Activated CD4-positive, alpha-beta T cell treated with anti-CD3 and anti-CD28 coated beads, Interleukin-2, amount 10 ng/mL, durations not matched to agents 24 days and 14 days (primary cell): ENCODE measurements at places on chromosomes 2 and 18. TPM values are rescaled to one million over a fixed set of nuclear protein-coding genes. Genes with fewer than 3 reads are reported as not detected.

The FBXO48 gene
- 1.2 TPM in 2 replicates for total RNA-seq

The PCARE gene
- not detected in 2 replicates for total RNA-seq

The PLEKHH2 gene
- 0.52 and 0.65 TPM in 2 replicates for total RNA-seq

The MYOM1 gene
- total RNA-seq: 0.75 and 1.3 TPM in 2 replicates

The RUFY4 gene
- 0.52 and 1.8 TPM in 2 replicates for total RNA-seq

The GCG gene
- total RNA-seq: not detected in 2 replicates

The FAM117B gene
- 14.5 TPM in 2 replicates for total RNA-seq

The TRIM54 gene
- total RNA-seq: 0.33 and 0.47 TPM in 2 replicates

DNA sequence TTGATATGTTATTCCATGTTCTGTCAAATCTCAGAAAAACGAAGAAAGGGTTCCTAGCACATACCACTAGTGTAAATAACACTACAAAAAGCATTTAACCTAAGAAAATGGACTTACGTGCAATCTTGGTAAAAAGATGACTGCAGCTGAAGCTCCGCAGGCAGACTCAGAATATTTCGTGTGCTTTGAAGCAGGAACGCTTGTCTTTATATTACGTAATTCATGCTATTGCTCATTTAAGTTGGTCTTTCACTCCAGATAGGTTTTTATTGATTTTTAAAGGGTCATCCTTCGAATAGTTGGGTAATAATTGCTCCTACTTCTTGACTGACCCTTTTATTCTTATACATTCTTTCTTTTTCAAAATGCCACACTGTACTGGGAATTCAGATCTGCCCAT lies 44.0 kb downstream of the ID2 start:
- no peak for DNase-seq
- H3K27me3 ChIP-seq: no peaks in the 10 kb centered on the region
- H3K36me3 ChIP-seq: peaks cover 9% of the 10 kb centered on the region
- H3K27ac ChIP-seq: no peak overlapping the region
- peaks cover 2% of the 10 kb centered on the region for H3K4me1 ChIP-seq
- no peak overlapping the region for H3K4me3 ChIP-seq

DNA sequence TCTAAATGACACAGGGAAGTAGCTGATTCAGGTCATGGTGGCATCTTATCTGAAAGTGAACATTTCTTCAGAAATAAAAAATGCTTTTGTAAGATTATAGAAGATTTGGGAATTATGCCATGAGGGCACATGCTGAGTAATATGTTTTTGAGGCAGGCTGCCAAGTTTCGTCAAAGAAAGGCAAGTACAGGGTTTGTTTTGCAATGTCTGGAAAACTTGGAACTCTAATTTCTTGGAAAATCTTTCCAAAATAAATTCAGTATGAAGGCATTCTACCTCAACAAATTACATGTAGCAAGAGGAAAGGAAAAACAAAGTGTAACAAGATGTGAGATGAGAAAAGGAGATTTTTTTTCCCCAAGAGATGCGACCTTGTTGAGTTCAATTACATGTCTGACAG lies 167.7 kb downstream of the PLCL1 start:
- peaks cover 6% of the 10 kb centered on the region for H3K4me1 ChIP-seq
- no peak for DNase-seq
- no peak overlapping the region for H3K27ac ChIP-seq
- H3K36me3 ChIP-seq: no peaks in the 10 kb centered on the region
- H3K4me3 ChIP-seq: no peak overlapping the region

DNA sequence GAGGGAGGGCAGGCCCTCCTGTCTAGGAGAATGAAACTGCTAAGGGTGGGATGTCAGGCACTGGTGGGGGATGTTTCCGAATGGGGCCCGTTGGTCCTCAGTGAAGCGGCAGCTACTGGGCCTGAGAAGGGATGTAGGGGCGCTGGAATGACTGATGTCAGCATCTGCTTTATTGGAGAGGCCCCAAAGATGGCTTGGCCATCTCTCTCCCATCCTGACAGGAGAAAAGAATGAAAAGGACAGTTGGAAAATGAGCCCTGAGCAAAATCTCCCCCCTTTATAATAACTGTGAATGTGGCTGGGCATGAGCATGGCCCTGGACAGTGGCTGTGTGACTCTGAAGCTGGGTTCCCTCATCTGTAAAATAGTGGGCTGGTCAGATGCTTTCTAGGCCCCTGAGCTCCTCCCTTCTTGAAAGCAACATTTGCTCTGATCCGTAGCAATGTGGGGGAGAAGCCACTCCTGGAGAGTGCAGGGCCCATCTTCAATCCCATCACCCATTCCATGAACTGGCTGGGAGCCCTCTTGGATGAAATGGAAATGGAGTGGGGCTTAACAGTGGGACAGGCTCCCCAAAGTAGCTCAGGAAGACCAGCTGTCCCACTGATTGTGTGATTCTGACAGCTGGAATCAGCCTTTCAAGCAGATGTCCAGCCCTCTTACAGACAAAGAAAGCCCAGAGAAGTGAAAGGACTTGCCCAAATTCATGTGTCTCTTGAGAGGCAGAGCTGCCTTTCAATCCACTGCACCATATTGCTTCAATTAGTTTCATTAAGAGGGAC lies 232.7 kb upstream of the SMAD2 start:
- no peak for DNase-seq
- no peak overlapping the region for H3K4me3 ChIP-seq

GRCh38 chr2:28452534-28453081 lies 43.3 kb upstream of the PLB1 start:
- peak overlapping the region; percentile 40 for H3K27ac ChIP-seq
- peak; percentile 94 for DNase-seq
- peaks cover 42% of the 10 kb centered on the region for H3K4me1 ChIP-seq
- H3K36me3 ChIP-seq: no peaks in the 10 kb centered on the region
- H3K27me3 ChIP-seq: no peaks in the 10 kb centered on the region

DNA sequence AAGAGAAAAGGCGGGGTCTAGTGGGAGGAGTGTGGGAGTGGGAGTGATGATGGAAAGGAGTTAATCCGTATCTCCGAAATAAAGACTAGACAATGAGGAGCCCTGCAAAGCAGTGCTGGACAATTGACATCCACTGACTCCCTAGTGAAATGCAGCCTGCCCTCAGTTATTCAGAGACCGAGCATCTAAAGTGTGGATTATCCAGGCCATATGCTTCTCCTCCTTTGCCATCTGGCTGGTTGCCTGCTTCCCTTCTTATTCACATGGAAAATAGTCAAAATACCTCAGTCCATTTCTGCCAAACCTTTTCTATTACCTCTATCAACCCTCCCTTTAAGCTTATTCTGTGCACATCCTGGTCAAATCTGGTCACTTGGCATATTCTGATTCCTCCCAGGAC lies 288.8 kb upstream of the SIX3 start:
- no peak overlapping the region for H3K4me3 ChIP-seq
- no peaks in the 10 kb centered on the region for H3K36me3 ChIP-seq
- DNase-seq: no peak
- no peaks in the 10 kb centered on the region for H3K27me3 ChIP-seq

DNA sequence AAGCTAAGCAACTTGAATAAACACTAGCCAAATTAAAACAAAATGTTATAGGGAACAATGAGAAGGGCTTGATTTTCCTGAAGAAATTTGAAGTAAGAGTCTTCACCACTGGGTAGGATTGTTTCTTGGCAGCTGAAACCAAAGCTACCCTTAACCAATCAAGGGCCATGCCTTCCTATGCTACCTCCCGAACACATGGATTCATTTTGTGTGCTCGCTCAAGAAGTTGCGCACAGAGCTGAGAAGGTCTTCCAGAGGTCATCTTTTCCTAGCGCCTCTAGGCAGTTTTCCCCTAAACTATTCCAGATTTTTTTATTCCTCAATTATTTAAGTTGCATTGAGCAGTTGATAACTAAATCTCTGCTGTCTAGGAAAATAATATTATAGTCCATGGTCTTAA lies 264.6 kb downstream of the RBM43 start:
- no peaks in the 10 kb centered on the region for H3K4me1 ChIP-seq
- peaks cover 2% of the 10 kb centered on the region for H3K27me3 ChIP-seq
- H3K36me3 ChIP-seq: no peaks in the 10 kb centered on the region
- H3K27ac ChIP-seq: no peak overlapping the region
- DNase-seq: no peak

DNA sequence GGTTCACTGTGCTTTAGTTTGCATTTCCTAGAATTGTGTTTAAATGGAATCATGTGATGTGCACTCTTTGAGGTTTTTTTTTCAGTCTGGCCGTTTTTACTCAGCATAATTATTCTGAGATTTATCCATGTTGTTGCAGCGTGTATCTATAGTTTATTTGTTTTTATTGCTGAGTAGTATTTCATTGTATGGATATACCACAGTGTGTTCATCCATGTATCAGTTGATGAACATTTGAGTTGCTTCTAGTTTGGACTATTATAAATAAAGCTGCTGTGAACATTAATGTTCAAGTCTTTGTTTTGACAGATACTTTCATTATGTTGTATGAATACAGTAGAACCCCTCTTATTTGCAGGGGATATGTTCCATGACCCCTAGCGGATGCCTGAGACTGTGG lies 39.1 kb downstream of the TRAF3IP1 start:
- DNase-seq: no peak
- no peaks in the 10 kb centered on the region for H3K27me3 ChIP-seq
- H3K4me1 ChIP-seq: peaks cover 19% of the 10 kb centered on the region
- H3K27ac ChIP-seq: no peak overlapping the region
- H3K4me3 ChIP-seq: no peak overlapping the region
- peaks cover 2% of the 10 kb centered on the region for H3K36me3 ChIP-seq

DNA sequence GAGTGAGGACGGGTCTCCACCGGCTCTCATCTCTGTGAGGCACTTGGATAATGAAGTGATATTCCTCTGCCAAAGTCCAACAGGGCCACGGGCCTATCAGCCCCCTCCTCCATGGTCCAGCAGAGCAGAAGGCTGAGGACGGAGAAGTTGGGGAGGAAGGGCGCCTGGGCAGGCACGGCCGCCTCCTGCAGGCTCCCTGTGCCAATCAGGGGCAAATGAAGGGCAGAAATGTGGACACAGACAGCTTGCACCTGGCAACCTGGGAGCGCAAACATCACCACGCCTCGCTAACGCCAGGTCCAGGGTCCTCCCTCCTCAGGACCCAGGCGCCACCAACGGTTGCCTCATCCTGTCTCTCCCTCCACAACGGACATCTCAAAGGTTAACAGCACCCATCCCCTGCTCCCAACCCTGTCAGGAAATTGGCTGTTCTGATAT lies 24.3 kb downstream of the SMAD7 start:
- no peaks in the 10 kb centered on the region for H3K27me3 ChIP-seq
- peaks cover 33% of the 10 kb centered on the region for H3K36me3 ChIP-seq
- H3K4me1 ChIP-seq: peaks cover 81% of the 10 kb centered on the region
- DNase-seq: no peak
- H3K4me3 ChIP-seq: peak overlapping the region; percentile 22
- H3K27ac ChIP-seq: peak overlapping the region; percentile 57

- H3K36me3 ChIP-seq: peaks cover 71% of the 10 kb centered on the region
- H3K27me3 ChIP-seq: no peaks in the 10 kb centered on the region
- no peak overlapping the region for H3K4me3 ChIP-seq
- peak overlapping the region; percentile 19 for H3K27ac ChIP-seq
- peaks cover 52% of the 10 kb centered on the region for H3K4me1 ChIP-seq
- DNase-seq: no peak
These were observed 10.7 kb downstream of the BABAM2 start for GRCh38 chr2:27901234-27901633.

GRCh38 chr2:11175293-11175795 lies 20.1 kb downstream of the SLC66A3 start:
- H3K27me3 ChIP-seq: no peaks in the 10 kb centered on the region
- peak overlapping the region; percentile 6 for H3K4me3 ChIP-seq
- DNase-seq: peak; percentile 54
- peaks cover 11% of the 10 kb centered on the region for H3K4me1 ChIP-seq

DNA sequence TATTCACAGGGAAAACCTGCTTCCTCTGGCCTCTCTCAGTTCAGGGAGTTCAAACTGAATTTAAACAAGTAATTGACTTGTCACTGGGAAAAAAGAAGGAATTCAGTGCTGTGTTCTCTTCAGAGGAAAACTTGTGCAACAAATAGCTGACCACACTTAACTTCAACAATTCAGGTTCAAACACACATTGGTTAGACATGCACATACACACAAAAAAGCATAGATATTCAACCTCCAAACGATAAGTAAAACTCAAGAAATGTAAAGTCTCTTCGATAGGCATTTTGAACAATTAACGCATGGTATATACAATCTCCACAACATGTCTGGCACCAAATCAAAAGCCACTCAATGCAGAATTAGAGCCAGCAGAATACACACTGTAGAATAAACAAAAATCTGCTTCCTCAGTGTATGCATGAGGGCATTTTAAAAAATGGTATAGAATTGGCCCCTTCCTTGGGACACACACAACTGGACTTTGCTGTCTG lies 269.0 kb downstream of the TCF4 start:
- no peak for DNase-seq
- H3K4me3 ChIP-seq: no peak overlapping the region
- no peak overlapping the region for H3K27ac ChIP-seq
- peaks cover 41% of the 10 kb centered on the region for H3K27me3 ChIP-seq
- H3K36me3 ChIP-seq: no peaks in the 10 kb centered on the region

DNA sequence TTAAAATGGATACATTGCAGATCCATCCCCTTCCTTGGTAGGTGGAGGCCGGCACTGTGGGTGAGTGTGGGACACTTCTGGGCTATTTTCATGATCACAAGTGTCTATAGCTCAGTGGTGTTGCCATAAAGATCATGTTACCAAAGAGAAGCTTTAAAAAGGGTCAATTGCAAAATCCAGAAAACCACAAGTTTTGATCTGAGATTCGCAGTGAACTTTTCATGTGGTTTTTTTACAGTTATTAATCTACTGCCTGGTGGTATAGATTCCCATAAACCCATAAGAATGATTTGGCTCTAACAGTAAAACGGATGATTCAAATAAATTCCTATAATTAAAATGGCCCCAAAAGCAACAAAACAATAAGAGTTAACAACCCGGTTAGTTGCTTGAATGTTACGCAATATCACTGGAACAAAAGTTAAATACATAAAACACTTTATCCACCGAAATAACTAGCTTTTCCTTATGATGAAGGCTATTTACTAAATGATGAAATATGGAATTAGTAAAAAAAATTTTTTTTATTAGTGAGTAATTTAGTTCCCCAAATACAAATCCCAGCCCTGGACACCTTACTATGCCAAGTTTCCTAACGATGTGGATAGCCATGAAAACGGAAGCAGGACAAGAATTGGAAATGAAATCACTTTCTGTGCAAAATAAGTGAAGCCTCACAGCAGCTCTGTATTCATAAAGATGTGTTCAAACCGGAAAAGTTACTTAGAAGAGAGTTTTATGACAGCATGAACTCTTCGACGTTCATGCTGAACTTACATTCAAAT lies 95.6 kb upstream of the THOC1 start:
- no peaks in the 10 kb centered on the region for H3K27me3 ChIP-seq
- no peak for DNase-seq
- H3K27ac ChIP-seq: no peak overlapping the region
- H3K4me3 ChIP-seq: no peak overlapping the region

- H3K27me3 ChIP-seq: no peaks in the 10 kb centered on the region
- no peaks in the 10 kb centered on the region for H3K36me3 ChIP-seq
- no peak overlapping the region for H3K4me3 ChIP-seq
- no peak for DNase-seq
- peaks cover 2% of the 10 kb centered on the region for H3K4me1 ChIP-seq
- no peak overlapping the region for H3K27ac ChIP-seq
These were observed 19.0 kb downstream of the RPL37A start for GRCh38 chr2:216517447-216518225.
